WTC11 (cell line): ENCODE measurements at places on chromosomes 1 and 21.

GRCh38 chr1:28326984-28327383 lies 1.9 kb upstream of the MED18 start:
- DNase-seq = no peak

GRCh38 chr1:64236541-64236954 lies 33.1 kb downstream of the UBE2U start:
- no peak for DNase-seq

DNA sequence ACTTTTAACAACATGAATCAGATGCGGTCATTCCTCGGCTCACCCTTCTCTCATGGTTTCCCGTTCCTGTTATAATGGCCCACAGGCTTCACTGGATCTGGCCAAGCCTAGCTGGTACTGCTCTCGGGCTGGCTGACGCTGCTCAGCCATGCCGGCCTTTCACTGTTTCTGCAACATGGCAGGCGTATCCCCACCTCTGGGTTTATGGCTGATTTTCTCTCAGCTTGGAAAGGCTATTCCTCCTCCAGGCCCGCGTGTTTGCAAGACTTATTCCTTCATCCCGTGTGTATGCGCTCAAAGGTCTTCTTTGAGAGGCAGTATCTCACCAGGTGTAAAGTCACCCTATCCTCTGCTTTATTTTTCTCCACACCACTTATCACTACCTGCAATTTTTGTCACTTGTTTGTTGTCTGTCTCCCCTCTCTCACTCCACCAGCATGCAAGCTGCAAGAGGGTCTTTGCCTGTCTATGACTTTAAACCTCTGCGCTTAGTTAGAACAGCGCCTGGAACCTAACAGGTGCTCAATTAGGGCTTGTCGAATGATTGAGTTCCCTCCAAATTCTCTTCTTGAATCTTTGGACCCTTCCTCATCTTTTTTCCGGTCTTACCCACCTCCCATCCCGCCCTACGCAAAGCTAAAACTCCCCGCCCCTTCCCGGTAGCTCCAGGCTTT lies 491 bp upstream of the RAP1A start:
- DNase-seq = no peak

DNA sequence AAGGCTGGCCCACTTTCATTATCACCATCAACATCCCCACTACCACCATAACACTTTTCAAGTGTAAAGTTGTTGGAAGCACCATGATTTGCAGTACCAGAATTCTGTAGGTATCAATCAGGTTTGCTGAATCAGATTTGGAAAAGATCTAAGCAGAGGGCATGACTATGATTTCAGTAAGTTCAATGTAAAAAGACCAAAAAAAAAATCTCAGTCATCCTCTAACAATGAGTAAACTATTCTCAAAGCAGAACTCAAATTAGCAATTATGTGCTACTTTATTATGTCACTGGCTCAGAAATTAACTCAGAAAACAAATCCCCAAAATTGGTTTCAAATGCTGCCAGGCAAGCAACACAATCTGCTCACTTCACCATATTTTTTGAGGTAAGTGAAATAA lies 187.8 kb upstream of the HP1BP3 start:
- DNase-seq = no peak

- DNase-seq = no peak
Observed at GRCh38 chr1:58657082-58657481, 42.8 kb downstream of the MYSM1 start.

DNA sequence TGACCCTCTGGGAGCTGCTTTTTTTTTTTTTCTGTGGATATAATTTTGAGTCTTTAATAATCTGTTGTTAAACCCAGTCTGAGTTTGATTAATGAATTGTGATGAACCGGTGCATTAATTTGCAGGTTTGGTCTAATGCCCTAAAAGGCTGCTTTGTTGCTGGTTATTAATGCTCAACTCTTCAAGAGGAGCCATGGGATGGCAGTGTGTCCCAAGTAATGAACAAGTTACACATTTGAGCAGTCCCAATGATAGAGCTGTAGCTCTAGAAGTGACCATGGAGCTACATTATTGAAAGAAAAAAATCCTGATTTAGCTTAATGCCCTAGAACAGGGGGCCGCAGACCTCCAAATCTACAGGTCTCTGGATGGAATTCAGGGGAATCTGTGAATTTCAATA lies 53.1 kb downstream of the RWDD3 start:
- no peak for DNase-seq

DNA sequence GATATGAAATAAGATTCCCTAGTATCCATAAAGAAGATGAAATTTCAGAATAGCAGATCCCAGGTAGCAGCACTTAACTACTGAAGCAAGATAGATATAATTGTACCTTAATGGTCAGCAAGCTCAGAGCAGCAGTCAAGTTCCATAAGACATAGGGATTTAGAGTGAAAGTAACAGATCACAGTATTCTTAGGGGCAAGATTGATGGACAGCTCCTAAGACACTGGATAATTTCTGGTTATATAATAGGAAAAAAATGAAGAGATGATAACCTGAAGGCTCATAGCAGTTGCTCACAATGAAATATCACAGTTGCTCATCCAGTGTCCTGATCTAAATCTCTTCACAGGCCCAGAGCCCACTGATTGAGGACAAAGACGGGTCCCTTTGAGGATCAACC lies 66.0 kb downstream of the SLC30A10 start:
- no peak for DNase-seq

GRCh38 chr21:45335151-45335760 lies 47.6 kb upstream of the POFUT2 start:
- no peak for DNase-seq

- no peak for DNase-seq
Observed at GRCh38 chr1:185559151-185559550, 175.0 kb upstream of the HMCN1 start.

- no peak for DNase-seq
Observed at GRCh38 chr1:221165839-221166500, 286.7 kb downstream of the HLX start.

GRCh38 chr1:59915516-59915915 lies 11.1 kb downstream of the CYP2J2 start:
- no peak for DNase-seq

DNA sequence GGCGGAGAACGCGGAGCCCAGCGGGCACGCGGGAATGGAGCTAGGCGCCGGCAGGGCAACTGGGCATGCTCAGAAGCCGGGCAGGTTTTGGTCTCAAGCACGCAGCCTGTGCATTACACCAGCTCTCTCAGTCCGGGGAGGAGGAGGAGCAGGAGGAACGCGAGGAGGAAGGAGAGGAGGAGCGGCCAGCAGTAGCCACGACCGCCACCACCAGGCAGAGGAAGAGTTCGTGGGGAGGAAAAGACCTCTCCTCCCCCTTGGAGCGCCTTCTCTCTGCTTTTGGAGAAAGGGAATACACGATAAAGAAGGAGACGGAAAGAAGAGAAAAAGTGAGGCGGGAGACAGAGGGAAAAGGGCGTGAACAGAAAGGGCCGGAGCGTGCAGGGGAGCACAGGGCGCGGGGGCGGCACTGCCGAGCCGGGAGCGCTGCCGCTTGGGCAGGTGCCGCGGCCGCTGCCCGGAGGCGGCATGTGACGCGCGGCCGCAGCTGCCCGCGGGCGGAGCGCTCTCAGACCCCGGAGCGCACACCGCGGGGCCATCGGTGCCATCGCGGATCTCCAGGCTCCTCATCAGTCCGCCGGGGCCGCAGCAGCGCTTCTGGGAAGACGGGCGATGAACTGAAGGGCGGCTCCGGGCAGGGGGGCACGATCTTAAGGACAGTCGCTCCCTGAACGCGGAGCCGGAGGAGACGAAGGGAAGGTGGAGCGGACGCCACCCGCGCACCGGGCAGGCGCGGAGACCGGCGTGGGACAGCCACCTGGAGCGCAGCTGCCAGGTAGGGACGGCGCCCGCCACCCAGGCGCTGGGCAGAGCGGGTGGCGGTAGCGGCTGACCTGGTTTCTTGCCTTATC lies at the start of gene CHRM3:
Gene CHRM3, plus strand, starts transcription at position 116 of the 851 bp plus-strand sequence. CDS start 520,884 bp downstream, outside the sequence.
- peak; percentile 74 for DNase-seq

- DNase-seq = no peak
Observed at GRCh38 chr1:184974837-184975115, 468 bp upstream of the NIBAN1 start.

DNA sequence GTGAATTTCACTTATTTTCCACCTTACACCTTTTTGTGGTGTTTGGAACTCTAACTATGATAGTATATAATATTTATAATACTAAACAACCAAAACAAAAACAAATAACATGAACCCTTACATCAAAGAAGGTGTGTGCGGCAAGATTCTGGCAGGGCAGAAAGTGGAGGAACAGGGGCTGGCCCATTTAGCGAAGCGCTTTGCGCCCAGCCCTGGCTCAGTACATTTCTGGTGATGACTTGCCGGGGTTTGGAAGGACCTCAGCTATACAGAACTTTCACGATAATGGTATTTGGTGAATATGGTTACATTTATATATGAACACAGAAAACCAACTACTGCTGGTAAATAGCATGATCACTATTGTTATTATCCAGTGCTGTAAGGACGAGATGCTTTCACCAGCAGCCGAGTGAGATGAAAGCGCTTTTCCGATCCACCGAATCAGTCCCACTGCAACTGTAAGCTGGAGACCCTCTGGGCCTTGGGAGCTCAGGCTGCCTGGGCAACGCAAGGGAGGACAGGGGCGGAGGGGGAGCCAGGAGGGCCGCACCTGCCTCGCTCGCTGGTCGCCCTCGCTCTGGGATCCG lies 63.9 kb downstream of the CD247 start:
- DNase-seq = peak; percentile 64

- no peak for DNase-seq
Observed at GRCh38 chr1:30875916-30876315, 32.6 kb downstream of the SDC3 start.

GRCh38 chr1:10530281-10530740 lies 55.6 kb downstream of the PEX14 start:
- DNase-seq = peak; percentile 87

GRCh38 chr1:228992907-228993535 lies 257.7 kb downstream of the RHOU start:
- DNase-seq = no peak

DNA sequence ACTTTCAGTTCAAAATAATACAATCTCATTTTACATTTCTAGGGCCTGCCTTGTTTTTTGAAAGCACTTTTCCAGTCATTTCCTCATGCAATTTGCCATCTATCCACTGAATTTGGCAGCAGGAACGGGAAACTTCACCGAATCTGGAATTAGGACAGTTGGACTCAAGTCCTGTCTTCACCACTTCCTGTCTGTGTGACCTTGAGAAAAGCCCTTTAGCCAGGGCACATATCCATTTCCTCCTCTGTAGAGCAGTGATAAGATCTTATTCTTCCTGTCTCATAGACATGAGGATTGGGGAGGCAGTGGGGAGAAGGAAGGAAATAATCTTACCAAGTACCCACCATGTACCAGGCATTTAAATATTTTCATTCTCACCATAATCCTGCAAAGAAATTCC lies 12.0 kb downstream of the VAV3 start:
- DNase-seq = no peak

DNA sequence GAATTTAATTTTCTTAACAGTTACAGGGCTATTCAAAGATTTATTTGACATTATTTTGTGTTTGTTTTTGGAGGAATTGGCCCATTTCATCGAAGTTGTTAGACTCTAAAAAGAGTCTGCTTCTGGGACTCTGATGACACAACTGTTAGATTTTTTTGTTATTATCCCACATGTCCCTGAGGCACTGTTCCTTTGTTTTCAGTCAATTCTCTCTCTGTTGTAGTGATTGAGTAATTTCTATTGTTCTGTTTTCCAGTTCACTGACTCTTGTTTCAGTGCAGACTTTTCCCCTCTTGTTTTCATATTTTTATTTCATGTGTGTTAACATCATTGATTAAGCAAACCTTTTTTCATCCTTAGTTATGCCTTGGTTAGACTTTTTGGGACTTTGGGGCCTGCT lies 325.0 kb downstream of the ZNF326 start:
- no peak for DNase-seq

DNA sequence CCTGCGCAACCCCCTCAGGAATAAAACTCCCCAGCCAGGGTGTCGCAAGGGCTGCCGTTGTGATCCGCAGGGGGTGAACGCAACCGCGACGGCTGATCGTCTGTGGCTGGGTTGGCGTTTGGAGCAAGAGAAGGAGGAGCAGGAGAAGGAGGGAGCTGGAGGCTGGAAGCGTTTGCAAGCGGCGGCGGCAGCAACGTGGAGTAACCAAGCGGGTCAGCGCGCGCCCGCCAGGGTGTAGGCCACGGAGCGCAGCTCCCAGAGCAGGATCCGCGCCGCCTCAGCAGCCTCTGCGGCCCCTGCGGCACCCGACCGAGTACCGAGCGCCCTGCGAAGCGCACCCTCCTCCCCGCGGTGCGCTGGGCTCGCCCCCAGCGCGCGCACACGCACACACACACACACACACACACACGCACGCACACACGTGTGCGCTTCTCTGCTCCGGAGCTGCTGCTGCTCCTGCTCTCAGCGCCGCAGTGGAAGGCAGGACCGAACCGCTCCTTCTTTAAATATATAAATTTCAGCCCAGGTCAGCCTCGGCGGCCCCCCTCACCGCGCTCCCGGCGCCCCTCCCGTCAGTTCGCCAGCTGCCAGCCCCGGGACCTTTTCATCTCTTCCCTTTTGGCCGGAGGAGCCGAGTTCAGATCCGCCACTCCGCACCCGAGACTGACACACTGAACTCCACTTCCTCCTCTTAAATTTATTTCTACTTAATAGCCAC lies 696 bp downstream of the TGFB2 start:
- peak; percentile 58 for DNase-seq
